ENCODE measurements at places on chromosomes 2 and 18.

- no peak for DNase-seq
Measured at GRCh38 chr18:11818486-11819203, 32.6 kb upstream of the CHMP1B start.

- DNase-seq: no peak
Measured at GRCh38 chr2:211033765-211034164, 477.4 kb downstream of the CPS1 start.

GRCh38 chr18:73714466-73714865 is 433.2 kb downstream of the FBXO15 start:
- DNase-seq: no peak

- no peak for DNase-seq
Measured at GRCh38 chr2:70494293-70494886, 59.2 kb downstream of the TGFA start.

GRCh38 chr2:240258685-240259084 is 118.2 kb upstream of the OTOS start:
- no peak for DNase-seq

DNA sequence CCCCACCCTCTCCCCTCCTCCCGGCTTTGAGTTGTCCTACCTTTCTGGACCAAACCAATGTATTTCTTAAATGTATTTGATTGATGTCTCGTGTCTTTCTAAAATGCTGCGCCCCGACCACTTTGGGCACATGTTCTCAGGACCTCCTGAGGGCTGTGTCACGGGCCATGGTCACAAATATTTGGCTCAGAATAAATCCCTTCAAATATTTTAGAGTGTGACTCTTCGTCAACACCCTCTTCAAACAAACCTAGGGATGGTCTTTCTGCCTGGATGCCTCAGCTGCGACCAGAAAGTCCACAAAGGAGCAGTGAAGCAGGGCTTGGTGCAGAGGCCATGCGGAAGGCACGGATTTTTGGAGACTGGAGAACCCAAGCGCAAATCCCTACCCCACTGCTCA is 1.1 kb upstream of the SLC35F6 start:
- DNase-seq: no peak

- DNase-seq: no peak
Measured at GRCh38 chr2:108189316-108189715, 50.5 kb upstream of the SULT1C3 start.

GRCh38 chr2:46050489-46050888 is 246.7 kb upstream of the EPAS1 start:
- DNase-seq: no peak

DNA sequence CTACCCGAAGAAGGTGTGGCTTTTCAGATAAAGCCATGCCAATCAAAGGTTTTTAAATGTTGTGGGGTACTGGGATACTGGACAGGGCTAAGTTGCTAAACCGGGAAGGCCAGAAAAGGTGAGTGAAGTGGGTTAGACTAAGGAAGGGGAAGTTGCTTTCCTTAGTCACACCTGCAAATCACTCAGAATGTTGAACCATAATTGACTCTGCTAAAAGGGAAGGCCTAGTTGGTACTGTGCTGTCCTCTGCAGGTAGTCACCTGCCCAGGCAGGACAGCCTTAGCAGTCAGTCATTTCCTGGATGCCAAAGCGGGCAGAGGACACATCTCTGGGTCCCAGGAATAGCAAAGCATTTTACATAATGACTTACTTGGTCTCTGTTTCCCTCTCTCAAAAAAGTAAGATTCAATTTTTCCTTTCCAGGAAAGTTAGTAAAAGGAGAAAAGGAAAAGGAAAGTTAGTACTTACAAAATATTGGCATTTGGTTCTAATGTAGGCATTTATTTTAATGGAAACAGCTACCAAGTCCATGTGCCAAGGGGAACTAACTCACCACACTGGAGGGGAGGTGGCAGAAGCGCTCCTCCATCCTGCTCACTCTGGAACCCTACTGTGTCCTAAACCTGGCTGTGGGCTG is 60.3 kb downstream of the RFTN2 start:
- DNase-seq: no peak

GRCh38 chr18:48321536-48321935 is 87.6 kb downstream of the ZBTB7C start:
- no peak for DNase-seq

DNA sequence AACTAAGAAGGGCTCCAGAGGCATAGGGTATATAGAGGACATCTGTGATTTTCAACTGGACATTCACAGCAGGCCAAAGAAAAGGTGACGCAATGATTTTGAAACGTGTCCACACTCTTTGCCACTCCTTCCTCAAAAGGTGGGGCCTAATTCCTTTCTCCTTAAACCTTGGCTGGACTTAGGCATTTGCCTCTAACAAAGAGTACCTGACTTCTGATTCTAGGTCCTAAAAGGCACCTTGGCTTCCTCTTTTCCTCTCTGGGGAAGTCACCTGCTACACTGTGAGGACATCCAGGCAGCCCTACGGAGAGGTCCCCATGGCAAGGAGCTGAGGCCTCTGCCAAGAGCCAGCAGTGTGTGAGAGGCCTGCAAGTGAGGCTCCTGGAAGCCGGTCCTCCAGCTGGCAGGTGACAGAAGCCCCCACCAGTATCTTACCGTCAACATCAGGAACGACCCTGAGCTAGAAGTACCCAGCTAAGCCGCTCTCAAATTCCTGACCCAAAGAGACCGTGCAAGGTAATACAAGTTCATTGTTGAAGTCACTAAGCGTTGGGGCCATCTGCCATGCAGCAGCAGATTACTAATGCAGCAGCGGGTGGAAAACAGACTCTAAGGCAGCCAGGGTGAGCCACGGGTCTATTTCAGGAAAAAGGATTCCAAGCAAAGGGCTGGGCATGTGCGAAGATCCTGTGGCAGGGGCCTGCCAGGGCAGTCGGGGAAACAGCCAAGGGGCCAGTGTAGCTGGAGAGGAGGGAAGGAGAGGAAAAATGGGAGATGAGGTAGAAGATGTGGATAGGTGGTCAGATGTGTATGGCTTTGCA is 7.4 kb upstream of the HES6 start:
- DNase-seq: no peak

GRCh38 chr2:155733091-155733853 is 599.2 kb downstream of the NR4A2 start:
- no peak for DNase-seq

- DNase-seq: no peak
Measured at GRCh38 chr2:217142649-217143266, 282.9 kb upstream of the TNP1 start.

DNA sequence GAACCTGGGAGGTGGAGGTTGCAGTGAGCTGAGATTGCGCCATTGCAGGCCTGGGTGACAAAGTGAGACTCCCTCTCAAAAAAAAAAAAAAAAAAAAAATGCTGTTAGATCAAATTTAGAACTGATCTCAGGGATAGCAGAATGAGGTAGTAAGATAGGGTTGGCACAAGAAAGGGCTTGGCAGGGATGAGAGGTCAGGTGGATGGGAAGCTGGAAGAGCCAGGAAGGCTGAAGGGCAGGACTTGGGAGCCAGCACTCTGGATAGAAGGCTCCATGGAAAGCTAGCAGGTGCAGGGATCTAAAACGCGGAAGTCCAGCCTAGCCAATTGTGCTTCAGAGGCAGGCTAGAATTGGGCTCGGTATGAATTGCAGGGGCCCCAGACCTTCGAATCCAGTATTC is 250.9 kb upstream of the SP5 start:
- DNase-seq: no peak

GRCh38 chr2:17864676-17865075 is 13.8 kb upstream of the KCNS3 start:
- DNase-seq: no peak

DNA sequence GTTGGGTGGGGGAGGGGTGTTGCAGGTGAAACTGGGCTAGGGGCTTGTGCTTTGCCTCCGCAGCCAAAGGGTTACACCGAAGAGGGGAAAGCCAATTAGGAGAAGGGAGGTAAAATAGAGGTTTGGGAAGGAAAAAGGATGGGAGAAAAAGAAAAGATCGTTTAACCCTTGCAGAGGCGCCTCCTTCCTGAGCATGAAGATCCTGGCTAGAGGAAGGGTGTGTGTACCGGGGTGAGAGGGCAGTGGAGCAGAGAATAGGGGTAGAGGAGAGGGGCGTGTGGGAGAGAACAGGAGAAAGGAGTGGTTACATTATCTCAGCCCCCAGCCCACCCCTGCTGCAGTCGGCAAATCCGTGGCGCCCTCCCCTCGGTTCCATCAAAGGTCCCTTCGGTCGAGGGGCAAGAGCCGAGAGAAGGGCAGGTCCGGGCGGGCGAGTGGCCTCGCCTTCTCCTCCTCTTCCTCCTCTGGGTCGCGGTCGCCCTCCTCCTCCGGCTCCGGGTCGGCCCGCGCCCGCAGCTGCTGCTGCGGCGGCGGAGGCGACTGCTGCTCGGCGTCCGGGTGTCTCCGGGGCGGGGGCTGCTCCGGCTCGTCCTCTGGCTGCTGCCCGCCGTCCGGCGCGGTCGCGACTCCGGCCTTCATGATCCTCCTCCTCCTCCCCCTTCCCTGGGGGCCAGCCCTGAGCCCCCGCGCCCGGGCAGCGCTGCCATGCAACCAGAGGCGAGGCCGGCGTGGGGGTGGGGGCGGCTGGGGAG is 1.1 kb downstream of the MARCHF4 start:
- no peak for DNase-seq

DNA sequence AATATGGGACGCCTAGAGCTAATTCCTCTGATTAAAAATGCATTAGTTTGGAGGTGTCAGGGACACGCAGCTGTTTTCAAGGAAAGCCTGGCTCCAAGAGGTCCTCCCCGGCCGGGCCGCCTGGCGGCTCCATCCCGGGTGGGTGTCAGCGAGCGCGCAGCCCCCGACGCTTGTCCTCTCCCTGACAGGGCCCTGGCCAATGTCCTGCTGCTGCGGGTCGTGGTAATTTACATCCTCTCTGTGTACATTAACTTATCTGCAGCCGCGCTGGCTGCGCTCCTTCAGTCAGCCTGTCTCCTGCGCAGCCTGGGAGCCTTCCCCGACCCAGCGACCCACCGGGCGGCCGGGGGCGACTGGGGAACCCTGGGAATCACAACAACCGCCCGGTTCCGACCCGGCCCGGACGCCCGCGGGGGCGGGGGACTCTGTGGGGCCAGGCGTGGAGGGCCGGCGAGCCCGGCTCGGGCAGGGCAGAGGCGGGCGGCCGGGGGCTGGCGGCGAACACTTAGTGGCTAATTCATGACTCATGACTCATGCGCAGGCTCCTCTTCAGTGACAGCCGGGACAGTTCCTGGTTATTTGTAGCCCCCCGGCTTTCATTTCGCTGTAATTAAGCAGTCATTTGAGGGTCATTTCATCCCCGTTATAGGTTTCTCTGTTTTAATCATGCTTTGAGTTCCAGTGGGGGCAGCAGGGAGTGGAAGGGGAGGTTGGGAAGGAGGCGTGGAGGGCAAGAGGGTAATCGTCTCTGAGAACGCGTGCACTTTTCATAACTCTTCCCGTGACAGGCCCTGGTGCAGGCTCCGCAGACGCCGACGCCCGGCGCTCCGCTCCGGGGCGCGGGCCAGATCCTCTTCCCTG is 141.9 kb upstream of the CTAGE1 start:
- DNase-seq: no peak

DNA sequence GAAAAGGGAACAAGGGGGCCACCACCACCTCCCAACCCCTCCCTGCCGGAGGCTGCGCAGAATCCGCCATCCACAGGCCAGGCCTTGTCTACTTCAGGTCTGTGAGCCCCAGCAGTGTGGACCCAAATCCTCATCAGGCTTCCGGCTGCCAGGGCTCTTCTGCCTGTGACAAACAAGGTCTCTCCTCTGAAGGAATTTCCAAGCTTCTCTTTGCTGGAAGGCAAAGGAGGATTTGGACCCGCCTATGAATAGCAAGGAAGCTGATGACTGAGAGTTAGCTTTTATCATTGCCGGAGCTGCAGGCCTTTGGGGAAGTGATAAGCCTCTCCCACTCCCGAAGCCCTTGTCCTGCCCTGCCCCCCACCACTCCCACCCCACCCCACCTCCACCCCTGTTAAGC is 93.7 kb upstream of the SH3BP4 start:
- DNase-seq: no peak

- no peak for DNase-seq
Measured at GRCh38 chr2:158936978-158937377, 31.5 kb upstream of the TANC1 start.

DNA sequence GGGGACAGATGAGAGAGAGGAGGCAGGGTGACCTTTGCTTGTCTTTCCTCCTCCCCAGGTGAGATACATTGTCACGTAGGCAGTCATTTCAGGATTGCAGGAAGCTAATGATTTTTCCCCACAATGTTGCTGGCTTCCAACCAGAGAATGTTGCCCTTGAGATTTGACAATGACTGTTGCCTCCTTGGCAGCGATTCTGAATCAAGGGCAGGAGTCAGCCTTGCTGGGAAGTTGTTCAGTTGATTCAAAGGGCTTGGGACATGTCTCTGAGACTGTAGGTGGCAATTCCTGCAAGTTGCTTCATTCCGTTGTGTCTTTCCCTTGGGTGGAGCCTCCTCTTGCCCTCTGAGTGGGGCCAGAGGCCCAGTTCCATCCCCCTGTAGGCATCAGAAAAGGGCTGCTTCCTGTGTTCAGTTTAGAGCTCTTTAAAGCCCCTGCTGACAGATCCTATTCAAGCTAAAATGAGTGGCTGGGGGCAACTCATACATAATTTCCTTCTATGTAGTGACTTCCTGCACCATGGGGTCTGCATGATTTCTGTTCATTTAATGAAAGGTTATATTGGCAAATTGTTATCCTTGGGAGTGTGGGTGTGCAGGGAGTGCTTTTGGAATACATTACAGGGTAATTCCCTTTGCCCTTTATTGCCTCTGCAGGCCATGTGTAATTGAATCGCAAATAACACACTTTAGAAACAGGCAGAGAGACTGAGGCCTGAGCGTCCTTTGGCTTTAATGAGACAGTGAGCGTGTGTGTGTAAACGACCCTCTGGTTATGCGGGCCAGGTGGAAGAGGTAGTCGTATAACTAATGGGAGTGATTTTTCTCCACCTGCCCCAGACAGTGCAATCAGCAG is 52.4 kb downstream of the GPR39 start:
- no peak for DNase-seq

GRCh38 chr2:107727318-107727717 is 99.4 kb upstream of the RGPD4 start:
- DNase-seq: no peak

DNA sequence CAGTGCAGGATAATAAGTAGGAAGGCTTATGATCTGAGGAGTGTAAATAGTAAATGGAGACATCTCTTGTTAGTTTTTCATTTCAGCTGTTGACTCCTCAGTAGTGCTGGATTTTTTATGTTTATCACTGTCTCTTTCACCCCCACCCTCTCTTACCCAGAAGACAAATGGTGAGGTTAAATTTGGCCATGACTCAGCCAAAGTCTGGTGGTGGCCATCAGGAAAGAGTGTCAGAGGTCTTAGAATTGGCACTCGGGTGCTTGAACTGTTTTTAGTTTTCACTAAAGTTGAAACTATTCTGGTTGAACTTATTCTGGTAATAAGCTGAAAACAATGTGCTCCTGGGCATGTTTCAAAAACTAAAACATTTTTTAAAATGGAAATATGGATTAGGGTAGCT is 123.3 kb downstream of the FHOD3 start:
- no peak for DNase-seq

DNA sequence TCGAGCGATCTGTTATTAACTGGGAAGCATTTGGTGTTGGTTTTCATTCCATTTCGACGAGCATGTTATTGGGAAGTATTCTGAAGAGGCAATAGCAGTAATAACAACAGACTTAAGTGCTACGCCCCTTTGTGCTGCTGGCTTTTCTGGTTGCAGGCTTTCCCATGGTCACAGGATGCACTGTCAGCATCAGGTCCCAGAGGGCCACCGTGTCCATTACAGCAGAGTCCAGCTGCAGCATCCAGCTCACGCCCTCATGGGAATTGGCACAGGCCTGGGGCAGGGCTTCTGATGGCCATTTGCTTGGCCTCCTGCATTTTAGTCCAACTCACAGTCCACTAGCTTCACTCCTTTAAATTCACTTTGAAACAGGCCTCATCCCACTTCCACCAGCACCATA is 44.4 kb downstream of the BCL2L11 start:
- no peak for DNase-seq
